ENCODE measurements at places on chromosomes 16 and 17. TPM values are rescaled to one million over a fixed set of nuclear protein-coding genes. Genes with fewer than 3 reads are reported as not detected.

CA5A gene
- total RNA-seq = not detected

MILR1 gene
- total RNA-seq = 2.2 TPM

MT3 gene
- not detected for total RNA-seq

CD300LB gene
- total RNA-seq = not detected

DGKE gene
- total RNA-seq = 7.3 TPM

DNA sequence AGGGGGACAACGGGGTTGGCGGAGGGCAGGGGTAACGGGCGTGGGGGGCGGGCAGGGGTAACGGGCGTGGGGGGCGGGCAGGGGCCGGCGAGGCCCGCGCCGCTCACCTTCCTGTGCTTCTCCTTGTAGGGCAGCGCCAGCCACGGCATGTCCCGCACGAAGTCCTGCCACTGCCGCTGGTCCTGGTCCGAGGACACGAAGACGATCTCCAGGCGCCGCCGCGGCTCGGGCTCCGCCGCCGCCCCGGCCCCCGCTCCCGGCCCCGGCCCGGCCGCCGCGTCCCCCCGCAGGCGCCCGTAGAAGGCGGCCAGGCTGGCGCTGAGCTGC lies 401 bp downstream of the NXN start:
- DNase-seq = no peak

DNA sequence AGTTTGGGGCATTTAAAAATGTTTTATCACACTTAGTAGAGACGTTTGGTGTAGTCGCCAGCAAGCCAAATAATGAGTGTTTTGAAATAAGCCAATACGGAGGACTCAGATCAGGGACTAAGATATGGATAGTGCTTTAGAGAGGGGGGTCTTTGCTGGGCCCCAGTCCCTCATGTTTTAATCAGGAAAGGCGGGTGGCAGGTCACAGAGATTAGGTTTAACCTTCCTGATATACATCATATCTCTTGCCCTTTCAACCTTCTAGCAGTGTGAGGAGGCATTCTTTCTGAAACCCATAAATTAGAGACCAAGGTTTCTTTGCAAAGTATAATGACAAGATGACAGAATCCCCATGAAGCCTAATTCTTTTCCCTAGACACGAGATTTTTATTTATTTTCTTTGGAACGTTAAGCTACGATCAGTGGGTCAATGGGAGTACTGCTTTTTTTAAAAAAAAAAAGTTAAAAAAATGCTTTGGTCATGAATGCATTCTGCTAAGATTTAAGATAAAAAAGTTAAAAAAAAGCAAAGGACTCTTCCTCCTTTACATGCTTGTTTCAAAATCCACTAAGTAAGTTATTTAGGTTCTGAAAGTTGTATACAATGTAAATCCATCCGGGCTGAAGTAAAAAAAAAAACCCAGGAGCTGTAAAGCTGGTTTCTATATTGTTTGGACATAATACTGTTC lies 572.1 kb upstream of the SALL1 start:
- DNase-seq = no peak

DNA sequence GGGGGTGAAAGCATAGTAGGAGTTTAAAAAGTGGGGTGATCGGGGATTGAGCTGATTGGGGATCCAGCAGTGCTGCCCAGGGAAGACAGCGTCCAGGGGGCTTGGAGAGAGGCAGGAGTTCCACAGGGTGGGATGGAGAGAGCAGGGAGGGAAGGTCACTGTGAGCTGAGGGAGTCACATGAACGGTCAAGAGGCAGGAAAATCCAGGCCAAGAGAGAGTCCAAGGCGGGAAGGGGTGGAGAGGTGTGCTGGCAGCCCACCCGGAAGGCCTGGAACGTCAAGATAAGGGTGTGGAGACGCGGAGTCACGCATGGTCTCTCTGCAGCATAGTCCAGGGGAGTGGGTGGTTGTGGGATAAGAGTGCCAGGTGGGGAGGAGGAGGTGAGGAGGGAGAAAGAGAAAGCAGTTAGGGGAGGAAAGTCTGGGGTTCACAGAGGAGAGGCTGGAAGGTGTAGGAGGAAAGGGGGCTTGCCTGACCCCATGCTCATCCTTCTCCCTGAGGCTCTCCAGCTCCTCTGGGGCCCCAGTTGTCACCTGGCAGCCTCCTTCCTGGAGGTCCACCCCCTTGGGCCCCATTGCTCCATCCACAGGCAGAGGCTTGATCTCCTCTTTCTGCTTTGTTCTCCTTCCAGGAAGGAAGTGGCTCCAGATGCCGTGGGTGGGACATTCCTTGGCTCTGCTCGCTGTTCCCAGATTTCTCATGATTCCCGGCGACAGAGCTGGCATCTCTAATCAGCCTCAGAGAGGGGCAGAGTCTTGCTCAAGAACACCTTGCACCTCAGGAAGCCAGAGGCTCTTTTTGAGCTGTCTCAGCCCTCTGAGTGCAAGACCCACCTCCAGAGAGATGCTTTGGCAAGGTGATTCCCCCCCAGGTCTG lies 28.7 kb downstream of the CCR7 start:
- DNase-seq = peak; percentile 81

GRCh38 chr17:19298569-19299213 lies 61.5 kb downstream of the EPN2 start:
- DNase-seq = no peak

DNA sequence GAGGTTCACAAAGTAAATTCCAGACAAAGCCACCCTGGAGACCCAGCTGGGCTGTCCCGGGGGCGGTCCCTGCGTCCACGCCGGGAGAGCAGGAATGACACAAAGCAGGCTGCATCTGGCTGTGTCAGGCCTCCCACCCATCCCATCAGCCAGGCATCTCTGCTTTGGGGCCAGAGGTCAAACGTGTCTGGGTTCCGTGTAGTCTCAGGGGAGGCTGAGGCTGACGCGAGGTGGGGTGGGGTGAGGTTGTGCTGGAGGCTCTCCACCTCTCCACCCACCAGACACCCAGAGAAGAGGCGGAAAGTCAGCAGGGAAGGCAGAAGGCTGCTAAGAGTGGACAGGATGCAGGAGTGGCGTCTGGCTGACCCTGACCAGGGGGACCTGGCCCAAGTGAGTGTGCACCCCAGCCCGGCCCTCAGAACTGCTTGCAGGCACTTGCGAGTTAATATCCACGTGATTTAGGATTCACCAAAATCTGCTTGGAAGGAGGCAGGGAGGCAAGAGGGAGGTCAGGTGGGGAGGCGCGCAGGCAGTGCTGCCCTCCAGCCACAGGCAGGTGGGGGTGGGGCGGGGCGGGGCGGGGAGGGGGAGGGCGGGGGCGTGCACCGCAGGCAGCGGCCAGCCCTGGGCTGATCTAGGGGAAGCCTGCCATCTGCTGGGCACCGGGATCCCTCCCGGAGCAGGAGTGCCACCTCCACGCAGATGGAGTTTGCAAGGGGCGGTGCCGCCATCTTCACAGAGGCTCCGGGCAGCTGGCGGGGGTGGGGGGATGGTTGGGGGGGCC lies 44.3 kb downstream of the TBC1D16 start:
- peak; percentile 68 for DNase-seq

- DNase-seq = no peak
Measured at GRCh38 chr16:85660843-85661739, 27.7 kb downstream of the GINS2 start.

GRCh38 chr17:35073991-35074627 lies 10.6 kb upstream of the RFFL start:
- DNase-seq = no peak
